SHP77 (cell line): ENCODE measurements at places on chromosomes 13 and 19.

GRCh38 chr13:22229916-22230315, 559.0 kb downstream of the FGF9 start:
- no peak for DNase-seq

DNA sequence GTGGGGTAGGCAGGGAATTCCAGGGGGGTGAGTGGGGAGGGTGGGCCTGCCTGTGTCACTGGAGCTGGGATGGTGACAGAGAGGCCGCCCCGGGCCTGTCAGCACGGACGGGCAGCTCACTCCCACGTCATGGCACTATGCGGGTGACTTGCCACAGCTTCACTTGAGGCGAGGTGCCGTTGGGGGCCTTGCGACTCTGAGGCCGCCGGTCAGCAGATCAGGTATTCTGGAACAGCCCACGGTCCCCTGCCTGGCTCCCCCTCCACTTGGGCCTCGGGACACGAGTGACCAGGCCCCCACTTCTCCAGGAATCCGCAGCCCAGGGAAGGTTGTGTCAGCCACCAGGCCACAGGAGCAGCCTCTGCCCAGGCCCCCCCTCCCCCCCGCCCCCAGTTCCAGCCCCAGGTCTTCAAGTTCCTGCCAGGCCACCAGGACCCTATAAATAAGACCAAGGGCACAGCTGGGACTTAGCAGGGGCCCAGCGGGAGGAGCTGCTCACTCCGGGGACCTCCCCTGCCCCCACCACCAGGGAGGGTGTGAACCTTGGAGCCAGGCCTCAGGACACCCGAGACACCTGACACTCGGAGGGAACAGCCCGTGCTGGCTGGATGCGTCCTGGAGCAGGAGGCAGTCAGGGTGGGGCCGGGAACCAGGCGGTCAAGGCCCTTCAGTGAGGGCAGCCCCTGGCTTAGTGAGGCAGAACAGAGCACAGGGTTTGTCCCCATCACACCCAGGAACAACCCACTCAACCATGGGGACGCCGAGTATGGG, 2.7 kb upstream of the MIDN start:
- DNase-seq: no peak

DNA sequence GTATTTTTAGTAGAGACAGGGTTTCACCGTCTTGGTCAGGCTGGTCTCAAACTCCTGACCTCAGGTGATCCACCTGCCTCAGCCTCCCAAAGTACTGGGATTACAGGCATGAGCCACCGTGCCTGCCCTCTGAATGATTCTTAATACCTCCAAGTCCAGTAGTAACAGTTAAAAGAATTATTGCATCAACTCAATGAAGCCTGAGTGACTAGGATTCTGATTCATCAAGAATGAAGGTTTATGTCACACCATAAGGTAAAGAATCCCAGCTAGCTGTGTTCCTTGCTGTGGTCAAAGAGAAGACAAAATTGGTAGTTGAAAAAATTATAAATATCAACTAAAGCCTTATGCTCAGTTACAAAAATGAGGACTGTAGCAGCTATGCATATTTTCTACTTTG, 81.2 kb upstream of the ABCC4 start:
- no peak for DNase-seq

DNA sequence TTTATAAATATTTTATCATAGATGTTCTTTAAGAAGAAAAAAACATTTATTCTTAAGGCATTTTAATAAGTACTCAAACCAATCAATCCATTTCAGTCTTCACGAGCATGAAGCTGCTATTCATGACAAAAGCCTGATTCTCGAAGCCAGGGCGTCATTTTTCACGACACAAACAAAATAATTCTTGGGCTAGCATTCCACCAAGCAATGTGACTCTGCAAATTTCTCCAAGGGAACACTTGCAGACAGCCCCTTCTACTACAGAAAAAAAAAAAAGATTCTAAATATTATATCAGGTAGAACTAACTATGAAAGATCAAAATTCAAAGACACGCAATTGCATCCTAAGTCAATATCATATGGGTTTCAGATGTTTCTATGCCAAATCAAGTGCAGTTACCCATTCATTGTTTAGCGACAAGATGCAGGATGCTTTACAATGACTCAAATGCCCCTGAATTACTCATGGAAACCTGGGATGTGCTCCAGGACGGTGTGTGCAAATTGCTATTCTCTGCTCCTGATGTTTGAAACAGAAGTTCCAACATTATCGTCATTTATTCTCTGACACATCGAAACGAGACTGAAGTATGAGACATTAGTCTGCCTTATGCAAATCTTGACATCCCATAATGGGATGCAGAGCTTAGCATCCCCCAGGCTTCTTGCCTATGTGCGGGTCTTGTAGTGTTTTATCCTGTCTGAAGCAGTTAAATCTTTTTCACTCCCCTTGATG, 517.7 kb downstream of the MYO16 start:
- peak; percentile 19 for DNase-seq

DNA sequence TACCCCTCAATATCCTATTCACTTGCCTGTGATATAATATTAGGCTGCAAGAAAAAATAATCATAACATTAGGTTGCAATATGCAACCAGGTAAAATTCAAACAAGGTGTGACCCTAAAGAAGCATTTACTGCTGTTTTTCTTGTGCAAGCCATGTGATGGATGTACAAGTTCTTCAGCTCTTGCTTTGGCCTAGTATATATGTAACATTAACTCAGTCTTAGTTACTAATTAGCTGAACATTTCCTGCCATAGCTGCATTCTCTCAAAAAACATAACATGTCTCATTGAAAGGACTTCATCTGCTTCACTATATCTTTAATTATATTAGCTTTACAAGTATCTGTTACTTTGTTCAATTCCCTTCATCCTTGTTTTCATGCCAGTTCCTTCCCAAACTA, 406.8 kb upstream of the HTR2A start:
- no peak for DNase-seq

- DNase-seq: no peak
These were observed 100.7 kb upstream of the OBI1 start for GRCh38 chr13:78759704-78760103.

DNA sequence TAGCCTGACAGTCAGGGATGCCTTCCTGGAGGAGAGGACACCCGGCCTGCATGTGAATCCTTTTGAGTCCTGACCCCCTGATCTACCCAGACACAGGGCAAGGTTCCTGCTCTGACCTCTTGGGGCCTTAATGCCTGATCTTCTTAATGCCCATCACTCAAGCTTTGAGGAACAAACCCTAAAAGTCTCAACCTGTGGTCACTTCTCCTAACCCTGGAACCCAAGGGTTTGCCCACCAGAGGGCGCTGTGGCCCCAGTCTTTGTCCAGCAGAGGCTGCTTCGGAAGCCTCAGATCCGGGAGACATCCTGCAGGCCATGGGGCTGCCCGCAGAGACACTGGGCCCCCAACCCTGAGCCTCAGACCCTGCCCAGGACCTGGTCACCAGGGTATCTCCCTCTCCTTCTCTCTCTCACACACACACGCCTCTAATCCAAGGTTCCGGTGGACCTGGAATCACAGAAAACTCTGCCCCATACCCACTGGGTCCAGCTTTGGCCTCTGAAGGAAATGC, 9.8 kb upstream of the DPF1 start:
- peak; percentile 73 for DNase-seq

- DNase-seq: peak; percentile 27
These were observed 218.0 kb upstream of the SERP2 start for GRCh38 chr13:44155422-44156293.

- DNase-seq: no peak
These were observed 107.0 kb upstream of the GPR12 start for GRCh38 chr13:26867451-26868091.

GRCh38 chr19:48543121-48543710, 8.8 kb upstream of the SULT2B1 start:
- no peak for DNase-seq

DNA sequence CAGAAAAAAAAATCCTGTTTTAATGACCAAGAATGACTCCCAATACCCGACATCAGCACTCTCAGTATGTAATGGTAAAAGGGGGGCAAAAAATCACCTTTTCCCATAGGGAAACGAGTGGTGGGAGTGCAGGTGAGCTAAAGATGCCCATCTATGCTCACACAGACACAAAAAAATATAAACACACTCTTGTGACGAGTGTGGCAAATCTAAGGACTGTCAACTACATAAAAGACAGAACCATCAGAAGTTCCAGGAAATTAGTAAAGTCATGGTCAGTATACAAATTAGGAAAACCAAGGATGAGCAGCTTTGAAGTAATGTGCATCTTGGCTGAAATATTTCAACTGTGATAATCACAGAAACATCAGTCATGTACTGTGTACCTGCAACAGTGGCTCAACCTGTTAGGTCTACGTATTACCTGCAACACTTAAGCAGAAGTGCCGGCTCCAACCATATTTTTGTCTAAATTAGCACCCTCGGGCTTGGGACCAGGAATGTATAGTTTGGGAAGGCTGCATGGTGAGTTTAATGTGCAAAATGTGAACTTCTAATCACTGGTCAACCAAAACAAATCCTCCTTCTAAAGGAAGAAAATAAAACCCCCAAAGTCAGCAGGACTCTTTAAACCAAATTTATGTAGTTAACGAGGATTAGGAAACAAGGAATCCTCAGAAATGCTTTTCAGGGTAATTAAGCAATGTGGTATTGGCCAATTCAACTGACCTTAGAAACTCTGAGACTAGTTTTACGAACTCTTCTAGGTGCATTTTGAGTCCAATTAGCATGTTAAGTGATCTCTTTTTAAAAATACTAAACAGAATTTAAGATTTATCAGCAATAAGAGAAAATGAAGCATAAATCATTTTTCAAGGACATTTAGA, 24.3 kb downstream of the ANKRD10 start:
- no peak for DNase-seq

DNA sequence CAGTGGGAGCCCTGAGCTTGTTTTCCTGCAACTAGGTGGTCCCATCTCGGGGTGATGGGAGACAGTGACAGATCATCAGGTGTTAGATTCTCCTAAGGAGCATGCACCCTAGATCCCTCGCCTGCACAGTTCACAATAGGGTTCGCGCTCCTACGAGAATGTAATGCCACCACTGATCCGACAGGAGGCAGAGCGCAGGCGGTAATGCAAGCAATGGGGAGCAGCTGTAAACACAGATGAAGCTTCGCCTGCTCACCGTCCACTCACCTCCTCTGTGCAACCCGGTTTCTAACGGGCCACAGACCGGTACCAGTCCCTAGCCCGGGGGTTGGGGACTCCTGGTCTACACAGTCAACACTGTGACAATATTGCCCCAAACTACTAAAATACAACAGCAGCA, 38.8 kb downstream of the CARD8 start:
- no peak for DNase-seq

GRCh38 chr19:1163934-1164683, 10.0 kb downstream of the SBNO2 start:
- DNase-seq: no peak
